ENCODE measurements at places on chromosomes 1 and 21. TPM values are rescaled to one million over a fixed set of nuclear protein-coding genes. Genes with fewer than 3 reads are reported as not detected.

Gene SHISAL2A
- 3.2 TPM for total RNA-seq

Gene ERVH48-1
- not detected for total RNA-seq

Gene HCRTR1
- total RNA-seq: not detected

Gene DAB1
- 0.25 TPM for total RNA-seq

Gene SLAMF8
- 1.5 TPM for total RNA-seq

Gene KRTAP21-3
- not detected for total RNA-seq

Measured in vagina (tissue), 2 donors.